Pulmonary artery endothelial cell (primary cell): ENCODE measurements at places on chromosomes 3 and 15. TPM values are rescaled to one million over a fixed set of nuclear protein-coding genes. Genes with fewer than 3 reads are reported as not detected.

CD86 gene
- not detected in 2 replicates for total RNA-seq

CAND2 gene
- total RNA-seq: 3.3 and 4.7 TPM in 2 replicates

AGBL1 gene
- not detected in 2 replicates for total RNA-seq

CKMT1A gene
- not detected in 2 replicates for total RNA-seq

RHOV gene
- total RNA-seq: 0.07 TPM in 1 of 2 replicates, not detected in the other

FBLN2 gene
- 0.67 and 2.2 TPM in 2 replicates for total RNA-seq

SNTN gene
- not detected in 2 replicates for total RNA-seq

TMEM207 gene
- total RNA-seq: not detected in 2 replicates

GMPS gene
- total RNA-seq: 25.5 and 41.3 TPM in 2 replicates

DNAJC13 gene
- total RNA-seq: 63.0 and 75.6 TPM in 2 replicates

ABI3BP gene
- 9.3 and 14.5 TPM in 2 replicates for total RNA-seq

USP19 gene
- total RNA-seq: 42.9 and 54.2 TPM in 2 replicates

CCR1 gene
- not detected in 2 replicates for total RNA-seq

TLE3 gene
- 25.6 and 27.7 TPM in 2 replicates for total RNA-seq

NOX5 gene
- under 0.01 TPM in 1 of 2 replicates, not detected in the other for total RNA-seq

GBE1 gene
- 155 and 174 TPM in 2 replicates for total RNA-seq

CCR5 gene
- not detected in 2 replicates for total RNA-seq

CCR8 gene
- not detected in 2 replicates for total RNA-seq

GPR149 gene
- total RNA-seq: not detected in 2 replicates

ENTPD3 gene
- total RNA-seq: 0.07 TPM in 1 of 2 replicates, not detected in the other

PP2D1 gene
- not detected in 2 replicates for total RNA-seq

GOLGA8N gene
- total RNA-seq: 1.4 and 3.9 TPM in 2 replicates

CPNE9 gene
- not detected in 2 replicates for total RNA-seq

DNAH12 gene
- total RNA-seq: 0.04 and 0.07 TPM in 2 replicates

PPP1R14D gene
- total RNA-seq: not detected in 2 replicates

IMPG2 gene
- total RNA-seq: 0.33 and 0.78 TPM in 2 replicates

ALPK3 gene
- 13.5 and 21.3 TPM in 2 replicates for total RNA-seq

PIF1 gene
- total RNA-seq: 8.8 and 14.7 TPM in 2 replicates

GATM gene
- 0.46 and 0.53 TPM in 2 replicates for total RNA-seq

CASR gene
- total RNA-seq: not detected in 2 replicates

LRRC2 gene
- total RNA-seq: 0.07 and 0.85 TPM in 2 replicates
